Stomach (tissue), 19 donors: ENCODE measurements at places on chromosomes 12 and 14. TPM values are rescaled to one million over a fixed set of nuclear protein-coding genes. Genes with fewer than 3 reads are reported as not detected.

CSRP2 gene
- 32.7 TPM for polyA plus RNA-seq

KLHL33 gene
- polyA plus RNA-seq = 0.05 TPM

TRPV4 gene
- polyA plus RNA-seq = not detected

C12orf42 gene
- polyA plus RNA-seq = not detected

ABCC9 gene
- polyA plus RNA-seq = 3.4 TPM

RNF212B gene
- polyA plus RNA-seq = 1.1 TPM

SIX1 gene
- 0.19 TPM for polyA plus RNA-seq

- no peak for DNase-seq
Measured at GRCh38 chr14:55243813-55244212, 27.4 kb upstream of the FBXO34 start.

GRCh38 chr12:57584050-57584449 is 6.9 kb upstream of the PIP4K2C start:
- DNase-seq = no peak

DNA sequence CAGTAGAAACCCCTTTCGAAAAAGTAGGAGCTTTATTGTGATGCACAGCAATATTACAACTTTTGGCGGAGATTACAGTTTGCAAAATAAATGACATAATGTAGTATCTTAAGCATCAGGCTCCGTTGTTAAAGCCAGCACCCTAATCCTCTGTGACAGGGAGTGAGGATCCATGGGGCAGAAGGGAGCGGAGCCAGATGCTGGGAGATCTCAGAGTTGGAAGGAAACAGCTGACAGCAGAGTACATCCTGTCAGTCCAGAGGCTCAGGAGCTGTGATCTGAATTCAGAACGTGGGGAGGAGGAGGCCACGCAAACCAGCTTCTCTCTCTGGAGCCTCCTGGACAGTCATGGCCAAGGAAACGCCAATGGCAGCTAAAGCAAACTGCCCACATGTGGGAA is 55.7 kb downstream of the TMTC1 start:
- DNase-seq = peak; percentile 39

- no peak for DNase-seq
Measured at GRCh38 chr12:120652656-120653435, 12.4 kb downstream of the CABP1 start.

DNA sequence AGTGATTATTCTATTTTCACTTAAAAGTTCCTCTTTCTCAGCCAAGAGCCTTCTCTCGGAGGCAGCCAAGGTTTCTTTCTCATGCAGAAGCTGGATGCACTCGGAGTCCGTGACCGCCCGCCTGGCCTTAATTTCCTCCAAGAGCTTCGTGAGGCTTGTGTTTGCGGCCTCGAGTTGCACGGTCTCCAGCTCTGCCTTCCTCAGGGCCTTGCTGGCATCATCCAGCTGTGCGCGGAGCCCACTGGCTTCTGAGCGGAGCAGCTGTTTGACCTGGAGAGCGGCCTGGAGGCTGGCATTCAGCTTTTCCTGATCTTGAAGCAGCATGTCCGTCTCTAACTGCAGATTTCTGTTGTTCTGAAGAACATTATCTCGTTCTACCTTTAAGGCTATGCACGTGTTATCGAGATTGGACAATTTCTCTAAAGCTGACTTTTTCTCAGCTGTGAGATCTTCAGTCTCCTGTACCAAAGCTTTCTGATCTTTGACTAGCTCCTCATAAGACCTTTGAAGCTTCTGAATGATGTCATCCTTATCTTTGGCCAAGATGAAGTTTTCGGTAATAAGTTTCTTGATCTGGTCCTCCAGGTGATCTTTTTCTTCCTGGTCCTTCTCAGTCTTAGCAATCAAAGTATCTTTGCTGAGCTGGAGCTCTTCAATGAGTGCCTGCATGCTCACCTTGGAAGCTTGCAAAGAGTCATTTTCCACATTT is 57.2 kb upstream of the VPS33A start:
- no peak for DNase-seq

DNA sequence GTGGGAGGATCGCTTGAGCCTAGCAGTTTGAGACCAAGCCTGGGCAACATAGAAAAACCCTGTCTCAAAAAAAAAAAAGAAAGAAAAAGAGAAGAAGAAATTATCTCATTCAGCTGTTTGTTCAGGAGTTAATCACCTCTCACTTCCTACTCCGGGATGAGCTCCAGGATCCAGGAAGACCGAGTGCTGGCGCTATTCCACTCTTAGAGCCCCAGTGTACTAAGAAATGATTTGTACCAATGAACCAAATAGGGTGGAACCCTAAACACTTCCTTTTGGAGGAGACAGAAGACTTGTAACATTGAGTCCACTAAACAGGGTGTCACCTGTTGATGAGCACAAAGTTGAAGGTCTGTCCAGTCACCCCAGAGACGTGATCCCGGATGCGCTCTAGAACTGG is 3.6 kb downstream of the ALKBH2 start:
- no peak for DNase-seq

GRCh38 chr12:121781484-121781997 is 11.9 kb downstream of the RHOF start:
- DNase-seq = peak; percentile 62

DNA sequence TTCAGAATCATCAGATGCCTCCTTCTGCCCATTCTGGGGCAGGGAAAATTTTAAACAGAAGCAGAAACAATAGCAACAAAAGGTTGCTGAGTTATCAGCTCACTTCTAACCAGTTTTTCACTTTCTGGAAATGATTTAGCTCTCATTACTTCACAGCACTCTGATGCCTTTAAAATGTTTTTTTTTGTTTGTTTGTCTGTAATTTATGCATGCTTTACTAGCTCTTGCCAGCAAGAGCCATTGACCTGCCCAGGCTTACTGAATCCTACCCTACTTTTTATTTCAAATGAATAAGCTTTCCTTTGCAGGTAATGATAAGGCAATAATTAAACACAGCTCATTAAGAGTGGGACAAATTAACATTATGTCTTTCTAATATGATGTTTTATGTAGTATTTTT is 466.1 kb upstream of the NOVA1 start:
- DNase-seq = no peak

DNA sequence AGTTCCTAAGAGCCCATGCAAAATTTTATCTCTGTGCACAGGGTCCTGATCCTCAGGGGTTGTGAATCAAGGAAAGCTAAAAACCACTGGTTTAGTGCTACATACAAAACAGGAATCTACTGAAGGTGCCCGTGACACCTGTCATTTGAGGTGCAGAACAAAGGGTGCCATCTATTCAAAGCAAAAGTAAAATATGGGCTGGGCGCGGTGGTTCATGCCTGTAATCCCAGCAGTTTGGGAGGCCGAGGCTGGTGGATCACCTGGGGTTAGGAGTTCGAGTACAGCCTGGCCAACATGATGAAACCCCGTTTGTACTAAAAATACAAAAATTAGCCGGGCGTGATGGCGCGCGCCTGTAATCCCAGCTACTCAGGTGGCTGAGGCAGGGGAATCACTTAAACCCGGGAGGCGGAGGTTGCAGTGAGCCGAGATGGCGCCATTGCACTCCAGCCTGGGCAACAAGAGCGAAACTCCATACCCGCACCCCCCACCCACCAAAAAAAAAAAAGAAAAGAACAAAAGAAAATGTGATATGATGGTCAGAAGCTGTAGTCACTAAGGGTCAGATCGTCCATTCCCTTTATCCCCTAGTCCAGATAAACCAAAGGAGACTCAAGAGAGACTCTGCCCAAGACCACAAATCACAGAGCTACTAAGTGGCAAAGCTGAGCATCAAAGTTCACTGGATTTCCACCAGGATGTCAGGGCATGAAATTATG is 3.4 kb downstream of the PPTC7 start:
- DNase-seq = no peak

- DNase-seq = no peak
Measured at GRCh38 chr12:126064028-126064427, 998.8 kb downstream of the AACS start.

- peak; percentile 76 for DNase-seq
Measured at GRCh38 chr12:100234591-100235304, 32.1 kb downstream of the DEPDC4 start.

DNA sequence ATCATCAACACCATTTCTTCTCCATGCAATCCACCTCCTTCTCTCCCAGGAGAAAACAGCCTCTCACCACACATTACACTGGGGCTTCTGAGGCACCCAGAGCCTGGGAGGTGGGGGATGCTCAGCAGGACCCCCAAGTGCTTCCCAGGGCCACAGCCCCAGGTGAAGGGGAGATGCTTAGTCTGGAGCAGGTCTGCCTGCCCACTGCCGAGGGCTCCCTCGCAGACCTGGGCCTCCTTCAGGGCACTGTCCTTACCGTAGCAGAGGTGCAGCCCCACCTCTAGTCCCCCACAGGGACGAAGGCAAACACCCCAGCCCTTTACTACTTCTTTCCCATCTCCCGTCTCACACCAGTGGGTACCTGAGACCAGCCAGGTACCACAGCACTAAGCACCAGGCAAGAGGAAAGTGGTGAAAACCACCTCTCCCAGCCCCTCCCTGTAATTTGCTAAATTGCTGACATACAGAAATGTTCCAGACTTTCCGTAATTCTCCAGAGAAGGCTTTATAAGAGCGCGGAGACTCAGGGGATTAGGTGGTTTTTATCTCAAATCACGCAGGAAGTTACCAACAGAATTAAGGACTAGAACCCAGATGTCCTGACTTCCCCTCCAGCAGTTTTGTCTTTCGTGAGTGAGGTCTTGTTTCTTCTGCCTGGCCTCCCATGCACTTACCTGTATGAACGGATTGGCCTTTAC is 59.0 kb downstream of the PLEKHG3 start:
- peak; percentile 11 for DNase-seq

- DNase-seq = no peak
Measured at GRCh38 chr12:59119676-59120075, 199.4 kb upstream of the LRIG3 start.

DNA sequence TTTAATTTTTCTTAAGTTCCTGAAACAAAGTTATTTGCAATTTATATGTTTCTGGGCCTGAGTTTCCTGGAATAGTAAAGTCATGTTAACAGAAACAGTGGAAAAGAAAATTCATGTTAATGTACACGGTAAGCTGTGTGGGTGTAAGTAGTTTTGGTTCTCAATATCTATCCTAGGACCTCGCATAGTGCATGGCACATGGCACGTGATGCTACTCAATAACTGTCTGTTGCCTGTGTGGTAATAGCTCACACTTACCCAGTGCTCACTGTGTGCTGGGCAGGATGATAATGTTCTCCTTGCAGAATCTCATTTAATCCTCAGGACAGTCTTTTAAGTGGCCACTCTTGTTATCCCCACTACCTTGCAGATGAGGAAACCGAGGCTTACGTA is 100.7 kb downstream of the DUSP16 start:
- no peak for DNase-seq

DNA sequence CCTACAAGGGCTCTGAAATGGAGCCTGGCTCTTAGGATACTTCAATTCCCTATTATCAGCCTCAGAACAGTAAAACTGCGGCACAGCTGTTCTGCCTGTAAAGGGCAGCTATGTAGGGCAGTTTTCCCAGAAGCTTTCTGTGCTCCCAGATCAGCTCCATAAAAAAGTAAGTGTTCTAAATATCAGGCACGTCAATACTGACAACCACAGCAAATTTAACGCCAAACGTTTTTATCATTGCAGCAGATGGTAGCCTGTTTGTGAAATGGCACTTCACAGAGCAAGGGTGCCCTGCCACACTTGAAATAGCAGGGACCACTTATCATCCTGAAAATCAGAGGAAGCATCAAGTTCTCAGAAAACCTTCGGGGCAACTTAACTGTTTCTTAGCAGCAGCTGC is 54.8 kb upstream of the PTHLH start:
- no peak for DNase-seq
